Esophagus squamous epithelium (tissue), 5 donors: ENCODE measurements at places on chromosomes 4 and X.

DNA sequence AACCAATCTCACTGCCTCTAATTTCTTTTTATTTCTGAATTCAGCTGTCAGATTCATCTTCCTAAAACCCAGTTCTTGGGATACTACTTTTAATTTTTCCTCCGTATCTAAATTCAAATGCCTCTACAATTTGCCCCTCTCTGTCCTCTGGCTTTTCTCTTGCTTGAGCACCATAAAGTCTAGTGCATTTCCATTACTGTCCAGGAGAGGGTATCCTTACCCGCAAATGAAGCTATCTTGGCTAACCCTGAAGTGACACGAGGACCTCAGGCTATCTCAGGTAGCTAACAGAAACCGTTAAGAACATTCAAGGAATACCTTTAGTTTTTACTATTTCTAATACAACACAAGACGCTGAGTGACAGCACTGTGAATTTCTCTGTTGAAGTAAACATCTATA, 49.4 kb upstream of the PRR32 start:
- DNase-seq: no peak

DNA sequence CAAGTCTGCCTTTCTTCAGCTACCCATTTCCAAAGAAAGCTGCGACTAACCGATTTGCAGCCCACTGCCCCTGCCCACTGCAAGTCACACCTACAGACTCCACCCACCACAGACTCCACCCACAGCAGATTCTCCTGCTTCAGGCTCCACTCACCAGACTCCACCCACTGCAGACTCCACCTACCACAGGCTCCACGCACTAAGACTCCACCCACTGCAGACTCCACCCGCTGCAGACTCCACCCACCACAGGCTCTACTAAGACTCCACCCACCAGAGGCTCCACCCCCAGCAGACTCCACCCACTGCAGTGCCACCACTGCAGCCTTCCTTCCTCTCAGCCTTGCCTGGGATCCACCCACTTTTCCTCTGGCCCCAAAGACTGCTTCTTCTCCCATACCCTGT, 41.3 kb downstream of the ABLIM2 start:
- no peak for DNase-seq

- DNase-seq: no peak
Observed at GRCh38 chr4:141810712-141811375, 174.5 kb downstream of the IL15 start.

GRCh38 chr4:82261084-82261483, 112.7 kb downstream of the HNRNPD start:
- no peak for DNase-seq

DNA sequence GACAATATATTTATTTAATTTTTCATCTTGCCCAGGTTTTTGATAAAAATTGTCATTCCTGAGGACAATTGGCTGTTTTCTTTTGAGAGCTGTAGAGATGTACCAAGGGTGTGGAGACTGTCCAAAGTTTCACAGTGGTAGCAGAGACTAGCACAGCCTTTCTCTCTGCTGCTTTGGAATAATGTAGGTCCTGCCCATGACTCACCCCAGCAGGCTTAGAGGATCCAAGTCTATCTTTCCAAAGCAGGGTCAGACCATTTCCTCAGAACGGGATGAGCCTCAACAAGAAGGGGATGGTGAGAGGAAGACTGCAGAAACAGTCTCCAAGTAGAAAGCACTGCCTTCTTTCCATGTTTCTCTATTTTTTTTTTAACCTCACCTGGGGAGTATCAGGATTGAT, 131.5 kb upstream of the RPL34 start:
- DNase-seq: no peak

DNA sequence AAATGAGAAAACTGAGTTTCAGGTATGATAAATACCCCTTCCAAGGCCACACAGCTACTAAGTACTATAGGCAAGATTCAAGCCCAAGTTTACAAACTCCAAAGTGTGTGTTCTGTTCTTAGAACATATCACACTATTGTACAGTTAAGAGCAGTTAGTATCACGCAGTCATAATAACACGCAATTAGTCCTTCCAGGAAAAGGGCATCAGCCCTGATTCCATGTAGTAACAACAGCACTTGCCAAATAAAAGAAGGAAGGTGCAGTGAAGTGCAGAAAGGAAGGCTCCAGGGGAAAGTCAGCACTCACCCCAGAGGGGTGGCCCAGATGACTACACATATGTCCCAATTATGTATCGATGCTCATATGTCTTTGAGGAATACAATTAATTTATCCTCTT, 4.4 kb downstream of the TASL start:
- DNase-seq: no peak

- DNase-seq: no peak
Observed at GRCh38 chr4:911871-912490, 20.1 kb downstream of the GAK start.

GRCh38 chrX:34642849-34643248, 14.2 kb downstream of the TMEM47 start:
- DNase-seq: no peak
